Right forelimb (tissue), 1 donor: ENCODE measurements at places on chromosomes 1 and 21.

GRCh38 chr1:204692841-204693356 is 7.4 kb upstream of the LRRN2 start:
- no peak for DNase-seq

- DNase-seq: no peak
Measured at GRCh38 chr21:36245649-36246048, 74.3 kb upstream of the MORC3 start.

DNA sequence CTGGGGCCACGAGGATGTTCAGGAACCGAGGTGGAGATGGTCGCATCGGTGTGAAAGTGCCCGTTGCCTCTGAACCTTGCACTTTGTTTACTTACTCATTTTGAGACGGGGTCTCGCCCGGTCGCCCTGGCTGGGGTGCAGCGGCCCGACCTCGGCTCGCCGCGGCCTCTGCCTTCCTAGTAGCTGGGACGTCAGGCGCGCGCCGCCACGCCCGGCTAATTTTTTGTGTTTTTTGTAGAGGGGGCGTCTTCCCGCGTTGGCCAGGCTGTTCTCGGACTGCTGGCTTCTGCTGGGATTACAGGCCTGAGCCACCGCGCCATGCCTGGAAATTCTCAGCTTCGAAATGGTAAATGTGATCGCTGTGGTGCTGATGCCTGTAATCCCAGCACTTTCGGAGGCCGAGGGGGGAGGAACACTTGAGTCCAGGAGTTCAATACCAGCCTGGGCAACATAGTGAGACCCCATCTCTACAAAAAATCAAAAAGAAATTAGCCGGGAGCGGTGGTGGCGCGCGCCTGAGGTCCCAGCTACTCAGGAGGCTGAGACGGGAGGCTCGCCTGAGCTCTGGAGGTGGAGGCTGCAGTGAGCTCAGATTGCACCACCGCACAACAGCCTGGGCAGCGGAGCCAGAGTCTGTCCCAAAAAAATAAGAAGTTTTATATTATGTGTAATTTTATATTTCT is 684 bp upstream of the MRPL20 start:
- no peak for DNase-seq

- DNase-seq: no peak
Measured at GRCh38 chr1:78369546-78369945, 121.2 kb upstream of the PTGFR start.

DNA sequence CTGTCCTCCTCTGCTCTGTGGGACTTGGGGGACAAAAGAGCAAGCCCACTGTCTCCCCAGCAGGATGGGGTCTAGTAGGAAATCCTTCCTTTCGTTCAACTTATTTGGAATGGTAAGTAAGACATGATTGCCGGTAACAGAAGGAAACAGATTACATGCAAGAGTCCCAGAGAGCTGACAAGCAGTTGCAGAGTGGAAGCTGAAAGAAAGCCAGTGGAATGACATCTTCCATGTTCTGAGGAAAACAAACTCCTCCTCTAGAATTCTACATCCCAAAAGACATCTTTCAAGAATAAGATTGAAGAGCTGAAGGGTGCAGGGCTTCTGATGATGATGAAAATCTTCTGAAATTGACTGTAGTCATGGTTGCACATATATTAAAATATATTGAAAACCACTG is 619.4 kb downstream of the KIF26B start:
- DNase-seq: no peak

- no peak for DNase-seq
Measured at GRCh38 chr1:106189780-106190179, 866.7 kb upstream of the PRMT6 start.

- DNase-seq: peak; percentile 49
Measured at GRCh38 chr21:45291613-45292398, 4.1 kb upstream of the POFUT2 start.

GRCh38 chr1:117044217-117044616 is 15.9 kb upstream of the TTF2 start:
- no peak for DNase-seq

GRCh38 chr1:39391691-39392679 is 99.5 kb upstream of the BMP8A start:
- DNase-seq: no peak
